ENCODE measurements at places on chromosomes 6 and 20.

- DNase-seq: no peak
Observed at GRCh38 chr20:56352345-56353055, 6.3 kb upstream of the FAM210B start.

- DNase-seq: no peak
Observed at GRCh38 chr20:1870792-1871550, 24.2 kb upstream of the SIRPA start.

GRCh38 chr6:33636655-33637054 is 15.5 kb downstream of the ITPR3 start:
- DNase-seq: no peak

GRCh38 chr20:59806578-59806975 is 126.9 kb downstream of the SYCP2 start:
- DNase-seq: no peak

GRCh38 chr6:46850792-46851191 is 57.6 kb downstream of the MEP1A start:
- DNase-seq: no peak

- DNase-seq: no peak
Observed at GRCh38 chr6:17485181-17485580, 91.8 kb downstream of the CAP2 start.

DNA sequence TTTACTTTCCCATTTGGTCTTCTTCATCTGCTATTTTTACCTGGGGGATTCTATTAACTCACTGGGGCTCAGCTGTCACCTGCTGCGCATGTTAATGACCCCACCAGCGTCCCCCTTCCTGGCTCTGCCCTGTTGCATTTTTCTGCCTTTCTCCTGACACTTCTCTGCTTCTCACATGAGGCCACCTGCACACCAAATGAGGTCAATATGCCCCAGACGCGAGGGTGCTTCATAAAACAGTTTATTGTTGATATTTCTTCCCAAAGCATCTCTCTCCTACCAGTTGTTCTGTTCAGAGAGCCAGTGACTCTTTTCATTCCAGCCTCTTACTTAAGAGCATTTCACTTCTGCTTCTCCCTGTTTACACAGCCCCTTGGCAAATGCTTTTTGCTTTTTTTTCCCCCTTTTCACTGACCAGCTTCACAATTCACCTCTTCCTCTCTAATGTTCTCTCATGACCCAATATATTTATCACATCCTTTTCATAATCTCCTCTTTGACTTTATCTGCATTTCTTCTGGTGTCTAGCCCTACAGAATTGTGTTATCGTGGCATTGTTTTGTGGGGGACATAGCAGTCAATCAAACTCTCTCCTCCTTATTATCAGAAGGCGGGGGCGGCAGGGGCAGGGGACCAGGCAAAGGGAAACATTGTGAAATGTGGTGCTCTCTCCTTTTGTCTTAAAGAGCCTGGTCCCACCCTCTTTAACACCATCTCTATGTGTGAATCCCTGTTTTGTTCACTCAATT is 545.8 kb upstream of the CITED2 start:
- DNase-seq: no peak

GRCh38 chr20:58959652-58960051 is 21.4 kb upstream of the NELFCD start:
- no peak for DNase-seq

DNA sequence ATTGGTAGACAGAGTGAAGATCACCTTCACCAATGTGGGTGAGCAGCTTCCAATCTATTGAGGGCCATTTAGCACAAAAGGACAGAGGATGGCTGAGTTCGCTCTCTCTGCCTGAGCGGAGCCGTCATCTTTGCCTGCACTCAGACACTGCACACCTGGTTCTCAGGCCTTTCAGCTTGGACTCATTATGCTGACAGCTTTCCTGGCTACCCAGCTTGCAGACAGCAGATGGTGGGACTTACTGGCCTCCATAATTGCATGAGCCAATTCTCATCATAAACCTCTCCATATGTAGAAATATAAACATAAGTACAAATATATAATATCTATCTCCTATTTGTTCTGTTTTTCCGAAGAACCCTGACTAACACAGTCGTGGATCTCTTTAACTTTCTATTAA is 13.7 kb downstream of the TBXT start:
- no peak for DNase-seq

DNA sequence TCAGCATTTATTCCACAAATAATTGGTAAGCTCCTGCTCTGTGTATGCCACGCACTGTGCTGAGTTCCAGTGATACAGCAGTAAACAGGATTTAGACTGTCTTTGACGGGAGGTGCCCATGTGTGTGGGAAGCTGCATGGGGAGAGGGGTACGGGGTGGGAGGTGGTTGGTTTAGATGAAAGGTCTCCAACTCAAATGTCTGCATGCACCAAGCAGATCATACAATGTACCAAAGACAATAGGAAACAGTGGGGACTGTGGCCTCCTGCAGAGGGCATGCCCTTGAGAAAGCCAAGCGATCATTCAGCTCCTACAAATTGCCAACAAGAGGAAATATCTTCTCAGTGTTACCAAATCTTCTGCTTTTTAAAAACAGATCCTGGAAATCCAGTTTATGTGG is 36.1 kb downstream of the SLC22A2 start:
- DNase-seq: no peak

- no peak for DNase-seq
Observed at GRCh38 chr6:100574836-100575235, 110.1 kb upstream of the SIM1 start.

GRCh38 chr6:11229655-11230046 is 2.8 kb downstream of the NEDD9 start:
- no peak for DNase-seq

- no peak for DNase-seq
Observed at GRCh38 chr20:18176318-18176785, 38.7 kb downstream of the KAT14 start.

- DNase-seq: no peak
Observed at GRCh38 chr6:129393654-129394053, 316.3 kb downstream of the ARHGAP18 start.

DNA sequence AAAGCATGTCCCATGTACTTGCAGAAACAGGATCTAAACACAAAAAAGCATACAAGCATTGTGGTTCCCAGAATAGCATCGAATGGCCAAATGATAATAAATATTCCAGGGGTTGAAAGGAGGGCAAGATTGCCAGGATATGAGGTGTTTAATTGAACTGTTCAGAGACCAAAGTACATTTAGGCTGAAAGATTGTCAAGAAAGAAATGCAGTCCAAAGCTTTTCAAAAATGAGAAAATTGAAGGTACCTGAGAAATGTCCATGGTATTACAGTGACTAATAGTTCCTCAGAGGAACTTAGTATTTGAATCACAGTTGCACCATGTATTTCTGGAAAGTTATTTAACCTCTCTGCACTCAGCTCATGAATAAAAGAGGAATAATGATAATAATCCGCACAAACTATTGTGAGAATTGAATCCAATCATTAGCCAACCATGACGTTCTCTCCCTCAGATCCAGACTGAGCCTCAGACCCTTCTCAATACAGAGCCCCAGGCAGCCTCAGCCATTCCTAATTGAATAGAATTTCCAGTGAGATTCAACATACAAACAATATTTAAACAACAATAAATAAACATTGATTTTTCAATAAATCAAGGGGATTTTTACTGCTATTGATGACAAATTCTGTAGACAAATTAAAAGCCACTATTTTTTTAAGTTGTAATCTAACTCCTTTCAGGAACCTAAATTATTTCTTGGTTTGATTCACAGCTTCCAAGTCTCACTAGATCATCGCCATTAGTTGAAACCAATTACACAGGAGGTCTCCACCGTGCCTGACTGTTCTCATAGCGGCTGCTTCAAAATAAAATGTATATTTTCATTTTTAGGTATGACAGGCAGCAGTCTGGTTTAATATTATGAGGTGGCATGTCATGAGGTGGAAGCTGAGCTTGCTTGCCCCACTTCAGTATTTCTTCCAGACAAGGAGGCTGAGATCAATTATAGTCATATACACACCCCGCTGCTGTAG is 144.3 kb upstream of the TENT5A start:
- no peak for DNase-seq

- DNase-seq: no peak
Observed at GRCh38 chr6:28337121-28337520, 1.2 kb upstream of the ZSCAN31 start.

GRCh38 chr6:116253188-116253504 is 729 bp downstream of the TSPYL4 start:
- no peak for DNase-seq

- no peak for DNase-seq
Observed at GRCh38 chr6:166084951-166085350, 82.7 kb downstream of the TBXT start.

- no peak for DNase-seq
Observed at GRCh38 chr6:104936766-104937535, 20.0 kb upstream of the LIN28B start.

DNA sequence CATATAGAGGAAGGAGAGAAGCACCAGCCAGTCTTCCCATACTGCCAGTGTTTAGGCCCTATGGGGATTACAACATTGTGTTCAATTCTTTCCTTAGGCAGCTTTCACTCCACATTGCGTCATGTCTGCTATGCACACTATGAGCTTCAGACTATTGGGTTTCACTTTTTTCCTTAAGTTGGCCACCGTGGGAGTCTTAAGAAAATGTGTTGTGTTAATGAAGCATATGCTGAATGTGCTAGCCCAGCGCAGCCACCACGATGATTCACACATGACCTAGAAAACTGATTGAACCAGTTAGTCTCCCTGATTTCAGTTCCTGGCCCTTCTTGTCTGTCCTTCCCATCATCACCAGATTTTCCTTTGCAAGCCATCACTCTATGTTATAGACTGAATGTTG is 21.5 kb downstream of the TUBB2B start:
- no peak for DNase-seq

DNA sequence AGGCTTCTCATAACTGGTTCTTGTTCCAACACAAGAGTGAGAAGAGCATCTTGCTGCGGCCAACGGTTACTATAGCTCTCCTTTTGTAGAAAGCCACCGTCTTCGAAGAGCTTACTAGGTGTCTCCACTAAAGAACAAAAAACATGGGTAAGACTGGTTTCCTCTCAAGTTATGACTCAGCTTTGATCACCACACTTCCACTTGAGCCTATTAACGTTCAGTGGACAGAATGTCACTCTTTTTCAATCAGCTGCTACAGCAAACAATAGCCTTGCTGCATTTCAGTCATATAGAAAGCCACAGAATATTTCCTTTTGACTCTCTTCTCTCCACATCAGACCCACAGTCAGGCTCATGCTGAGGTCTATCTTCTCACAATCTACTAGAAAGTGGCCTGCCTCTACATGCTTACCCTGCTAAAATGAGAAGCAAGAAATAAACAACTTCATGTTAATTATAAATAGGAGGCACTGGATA is 243.5 kb upstream of the PREP start:
- peak; percentile 63 for DNase-seq

DNA sequence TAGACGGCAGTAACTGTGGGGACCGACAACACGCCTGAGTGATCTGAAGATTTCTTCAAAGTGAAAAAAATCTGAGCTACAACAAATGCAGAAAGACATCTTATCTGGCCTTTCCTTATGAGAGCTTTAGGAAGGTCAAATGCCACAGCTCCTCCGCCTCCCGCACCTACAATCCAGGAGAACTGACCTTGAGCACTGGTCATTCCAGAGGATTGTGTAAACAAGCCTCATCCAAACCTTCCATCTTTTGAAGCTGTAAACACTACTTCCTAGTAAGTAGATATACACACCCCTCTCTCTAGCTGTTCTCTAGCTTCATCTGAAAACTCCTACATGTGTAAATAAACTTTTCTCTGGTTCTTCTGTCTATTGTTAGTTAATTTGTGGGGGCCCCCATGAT is 76.9 kb downstream of the CD24 start:
- no peak for DNase-seq

- no peak for DNase-seq
Observed at GRCh38 chr20:61901392-61902220, 164.1 kb downstream of the TAF4 start.

GRCh38 chr6:38062066-38062465 is 242.5 kb downstream of the ZFAND3 start:
- no peak for DNase-seq

DNA sequence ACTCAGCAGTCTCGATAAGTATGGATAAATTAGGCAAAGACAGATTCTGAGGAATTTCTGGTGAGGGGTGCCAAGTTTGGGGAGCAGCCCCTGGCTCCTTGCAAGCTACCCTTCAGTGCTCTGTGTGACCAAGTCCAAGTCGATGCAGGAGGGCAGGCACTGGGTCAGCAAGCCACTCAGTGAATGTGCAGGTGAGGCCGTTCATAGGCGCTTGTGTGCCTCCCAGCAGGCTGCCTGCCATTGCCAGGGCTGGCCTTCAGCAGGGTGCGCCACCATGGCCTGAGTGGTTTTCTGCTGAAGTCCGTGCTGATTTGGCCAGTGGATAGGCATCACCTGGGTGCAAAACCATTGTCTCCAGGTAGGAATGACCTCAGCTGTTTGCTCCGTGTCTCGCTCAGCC is 3.3 kb upstream of the GNRH2 start:
- no peak for DNase-seq

DNA sequence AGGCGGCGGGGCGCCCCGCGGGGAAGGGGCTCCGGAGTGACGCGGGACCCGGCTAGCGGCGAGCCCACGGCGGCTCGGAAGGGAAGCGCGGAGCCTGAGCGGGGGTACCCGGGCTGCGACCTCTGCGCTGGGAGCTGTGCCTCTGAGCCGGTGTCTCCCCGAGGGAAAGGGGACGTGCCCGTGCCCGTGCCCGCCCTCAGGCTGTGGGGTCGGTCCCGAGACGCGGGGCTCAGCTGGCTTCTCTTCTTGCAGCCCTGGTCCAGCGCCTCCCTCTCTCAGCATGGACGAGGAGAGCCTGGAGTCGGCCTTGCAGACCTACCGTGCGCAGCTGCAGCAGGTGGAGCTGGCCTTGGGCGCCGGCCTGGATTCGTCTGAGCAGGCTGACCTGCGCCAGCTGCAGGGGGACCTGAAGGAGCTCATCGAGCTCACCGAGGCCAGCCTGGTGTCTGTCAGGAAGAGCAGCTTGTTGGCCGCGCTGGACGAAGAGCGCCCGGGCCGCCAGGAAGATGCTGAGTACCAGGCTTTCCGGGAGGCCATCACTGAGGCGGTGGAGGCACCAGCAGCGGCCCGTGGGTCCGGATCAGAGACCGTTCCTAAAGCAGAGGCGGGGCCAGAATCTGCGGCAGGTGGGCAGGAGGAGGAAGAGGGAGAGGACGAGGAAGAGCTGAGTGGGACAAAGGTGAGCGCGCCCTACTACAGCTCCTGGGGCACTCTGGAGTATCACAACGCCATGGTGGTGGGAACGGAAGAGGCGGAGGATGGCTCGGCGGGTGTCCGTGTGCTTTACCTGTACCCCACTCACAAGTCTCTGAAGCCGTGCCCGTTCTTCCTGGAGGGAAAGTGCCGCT is 686 bp downstream of the ZGPAT start:
- no peak for DNase-seq

DNA sequence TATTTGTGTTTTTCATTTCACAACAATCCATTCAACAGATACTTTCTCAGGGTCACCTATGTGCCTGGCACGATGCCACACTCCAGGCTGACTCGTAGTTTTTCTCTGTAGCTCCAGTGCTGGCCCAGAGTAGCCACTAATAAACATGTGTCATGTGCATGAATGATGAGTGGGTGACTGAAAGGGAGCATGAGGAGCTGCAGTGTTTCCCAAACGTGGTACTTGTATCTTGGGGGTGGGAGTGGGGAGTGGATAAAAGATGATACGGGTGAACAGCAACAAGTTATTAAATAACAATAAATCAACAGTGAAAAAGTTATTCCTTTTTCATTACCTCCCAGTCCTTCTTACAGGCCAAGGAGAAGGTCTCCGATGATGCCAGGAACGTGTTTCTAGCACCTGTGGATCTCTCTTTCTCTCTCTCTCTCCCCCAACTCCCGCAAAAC is 17.1 kb downstream of the SRXN1 start:
- no peak for DNase-seq
